Umbilical cord (tissue), 2 donors: ENCODE measurements at places on chromosomes 5 and 9. TPM values are rescaled to one million over a fixed set of nuclear protein-coding genes. Genes with fewer than 3 reads are reported as not detected.

IFNA5 gene
- not detected for total RNA-seq

CD180 gene
- total RNA-seq, result 1.2 TPM

COL15A1 gene
- total RNA-seq, result 348 TPM

PCDHGA5 gene
- 1.9 TPM for total RNA-seq

DNA sequence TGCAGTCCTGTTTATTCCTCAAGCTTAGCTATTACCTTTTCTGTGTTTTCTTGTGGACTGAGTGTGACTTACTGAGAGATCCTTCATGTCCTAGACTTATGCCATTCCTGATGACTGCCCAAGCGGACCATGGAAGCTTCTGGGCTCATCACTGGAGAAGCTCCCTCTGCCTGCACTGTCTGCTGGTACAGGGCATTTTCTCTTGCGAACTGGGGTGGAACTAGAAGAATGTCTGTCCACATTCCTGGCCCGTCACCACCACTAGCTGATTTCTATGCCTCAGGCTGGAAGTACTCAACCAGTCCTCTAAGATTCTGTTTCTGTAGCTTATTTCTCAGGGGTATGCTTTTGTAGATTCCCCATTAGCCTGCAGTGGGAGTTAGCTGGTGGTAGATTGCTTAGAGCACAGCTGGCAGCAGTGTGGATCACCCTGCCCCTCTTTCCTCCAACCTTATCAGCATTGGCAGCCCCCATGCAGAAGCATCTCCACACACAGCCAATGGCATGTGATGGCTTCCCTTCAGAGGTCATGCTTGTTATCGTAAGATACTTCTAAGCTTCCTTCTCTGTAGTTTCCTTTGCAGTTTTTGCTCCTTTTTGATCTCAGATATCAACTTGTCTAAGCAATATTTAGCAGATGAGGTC lies 12.4 kb downstream of the SLC36A1 start:
- peak; percentile 85 for DNase-seq

DNA sequence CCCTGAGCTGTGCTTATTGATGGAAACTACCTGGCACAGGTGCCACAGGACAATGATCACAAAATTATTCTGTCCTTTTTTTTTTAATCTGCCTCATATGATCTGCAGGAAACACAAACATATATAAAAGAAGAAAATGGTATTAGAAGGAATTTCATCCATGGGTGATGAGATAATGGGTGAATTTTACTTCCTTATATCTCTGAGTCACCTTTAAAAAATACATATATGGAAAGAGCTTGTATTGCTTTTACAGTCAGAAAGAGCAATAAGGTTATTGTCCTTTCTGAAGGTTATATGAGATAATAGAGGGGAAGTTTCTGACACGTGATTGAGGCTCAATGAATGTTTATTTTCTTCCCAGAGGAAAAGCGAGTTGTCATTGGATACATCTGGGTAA lies 31.6 kb downstream of the NEURL1B start:
- no peak for DNase-seq

GRCh38 chr5:42745856-42746255 lies 10.8 kb upstream of the CCDC152 start:
- no peak for DNase-seq

GRCh38 chr9:112007575-112008240 lies 111.1 kb downstream of the UGCG start:
- DNase-seq, result peak; percentile 88

GRCh38 chr5:56506211-56506965 lies 273.3 kb upstream of the ANKRD55 start:
- no peak for DNase-seq

GRCh38 chr9:95399261-95399660 lies 81.8 kb upstream of the FANCC start:
- no peak for DNase-seq

DNA sequence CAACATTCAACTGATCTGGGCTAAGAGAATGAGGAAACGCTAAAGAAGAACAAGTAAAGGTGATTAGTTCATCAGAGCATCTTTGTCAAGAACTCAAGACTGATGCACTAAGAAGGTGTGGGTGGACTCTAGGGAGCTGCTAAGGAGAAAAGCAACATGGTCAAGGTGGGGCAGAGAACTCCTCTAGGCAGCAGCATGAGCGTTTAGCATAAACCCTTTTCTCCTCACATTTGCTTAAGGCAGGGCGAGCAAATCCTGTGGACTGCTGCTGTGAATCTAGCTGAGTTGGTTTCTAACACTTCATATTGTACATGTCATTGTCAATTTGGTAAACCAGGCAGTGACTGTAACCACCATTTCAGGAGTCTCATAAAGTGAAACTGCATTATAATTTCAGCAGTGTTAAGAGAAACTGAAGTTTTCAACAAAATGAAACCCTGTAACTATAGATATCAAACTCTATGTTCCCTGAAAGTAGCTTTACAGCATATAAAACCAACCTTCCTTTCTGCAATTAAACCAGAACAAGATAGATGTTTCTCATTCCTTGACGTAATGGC lies 45.9 kb upstream of the MAN2A1 start:
- no peak for DNase-seq

DNA sequence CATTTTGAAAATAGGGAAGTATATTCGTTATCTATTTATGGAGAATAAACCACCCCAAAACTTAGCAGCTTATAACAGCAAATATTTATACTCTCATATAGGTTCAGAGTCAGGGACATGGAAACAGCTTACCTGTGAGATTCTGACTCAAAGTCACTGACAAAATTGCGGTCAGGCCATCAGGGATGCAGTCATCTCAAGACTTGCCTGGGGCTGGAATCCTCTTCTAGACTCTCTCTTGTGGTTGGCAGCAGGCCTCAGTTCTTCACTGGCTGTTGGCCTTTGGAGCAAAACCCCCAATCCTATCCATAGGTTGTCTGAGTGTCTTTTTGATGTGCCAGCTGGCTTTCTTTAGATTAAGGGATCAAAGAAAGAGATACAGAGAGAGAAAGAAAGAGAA lies 275.6 kb downstream of the SEC61B start:
- DNase-seq, result no peak
